ENCODE measurements at places on chromosomes 7 and 10.

GRCh38 chr7:88927-89231 lies 103.5 kb upstream of the FAM20C start:
- DNase-seq = no peak

DNA sequence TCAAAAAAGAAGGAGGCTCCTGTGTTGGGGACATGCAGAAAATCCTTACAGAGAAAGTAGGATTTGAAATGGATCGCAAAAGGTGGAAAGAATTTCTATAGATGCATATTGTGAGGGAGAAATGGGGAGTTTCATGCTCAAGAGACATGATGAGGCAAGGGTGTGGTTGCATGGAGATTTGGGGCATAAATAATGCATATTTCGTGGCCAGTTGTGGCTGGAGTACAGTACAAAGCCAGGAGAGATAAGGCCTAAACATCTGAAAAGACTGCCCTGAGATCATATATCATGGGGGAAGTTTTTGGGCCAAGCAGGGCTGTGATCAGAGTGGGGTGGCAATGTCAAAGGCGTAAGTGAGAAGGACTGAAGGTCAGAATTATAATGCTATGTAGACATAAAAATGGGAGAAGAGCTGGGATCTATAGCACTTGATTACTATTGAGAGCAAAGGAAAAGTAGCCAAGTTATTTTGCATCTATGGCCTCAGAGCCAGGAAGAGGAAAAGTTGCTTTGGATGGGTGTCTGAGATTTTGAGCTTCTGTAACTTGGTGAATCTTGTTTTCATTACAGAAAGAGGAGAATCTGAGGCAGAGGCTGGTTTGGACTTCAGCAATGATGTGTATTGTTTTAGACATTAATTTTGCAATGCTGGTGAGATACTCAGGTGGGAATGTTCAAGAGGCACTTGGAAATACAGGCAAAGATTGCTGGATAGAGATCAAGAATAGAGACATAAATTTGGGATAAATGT lies 166.6 kb downstream of the INHBA start:
- DNase-seq = no peak

DNA sequence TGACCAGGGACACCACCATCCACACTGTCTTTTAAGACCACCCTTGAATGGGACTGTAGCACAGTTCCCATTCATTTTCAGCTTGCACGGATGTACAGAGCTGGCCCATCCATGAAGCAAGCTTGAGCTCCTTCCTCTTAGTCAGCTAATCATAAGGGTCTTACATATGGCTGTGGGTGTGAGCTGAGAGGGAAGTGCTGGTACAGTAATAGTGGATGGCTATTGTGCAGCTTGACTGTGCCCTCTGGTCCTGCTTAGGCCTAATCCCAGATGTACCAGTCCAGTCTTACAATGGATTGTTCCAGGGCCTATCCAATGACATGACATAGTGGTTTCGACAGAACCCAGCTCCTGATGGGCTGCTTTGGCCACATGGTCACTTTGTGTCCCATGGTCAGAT lies 96.9 kb upstream of the ZNF438 start:
- DNase-seq = no peak

DNA sequence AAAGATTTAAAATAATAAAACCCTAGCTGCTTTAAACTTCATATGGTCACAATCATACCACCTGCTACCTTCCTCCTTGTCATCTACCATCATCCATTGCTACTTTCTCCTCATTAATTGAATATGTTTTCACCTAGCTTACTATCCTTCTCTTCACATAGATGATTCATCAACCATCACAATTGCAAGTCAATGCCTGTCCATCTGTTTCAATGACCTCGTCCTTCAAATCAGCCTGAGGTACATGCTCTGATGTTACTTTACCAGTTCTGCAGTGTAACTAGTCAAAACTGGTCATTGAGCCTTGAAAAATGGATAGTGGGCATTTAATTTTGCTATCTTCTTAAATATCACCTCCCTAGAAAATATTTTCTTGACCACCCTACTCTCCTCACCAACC lies 164.7 kb downstream of the SEMA3E start:
- no peak for DNase-seq

DNA sequence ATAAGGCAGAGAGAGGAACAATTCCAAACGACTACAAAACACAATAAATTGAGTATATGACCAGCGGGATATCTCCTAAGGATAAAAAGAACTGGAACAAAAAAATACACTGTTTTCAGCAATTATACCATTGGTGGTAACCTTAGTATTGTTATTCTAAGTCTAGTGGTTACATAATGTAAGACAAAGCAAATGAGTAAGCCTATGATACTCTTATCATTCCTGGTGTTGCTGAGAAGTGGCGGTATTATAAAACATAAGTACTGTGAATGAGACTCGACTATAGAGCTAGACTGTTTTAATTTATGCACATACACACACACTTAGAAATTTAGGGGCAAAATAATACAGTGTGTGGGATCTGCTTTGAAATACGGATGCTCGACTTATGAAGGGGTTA lies 107.7 kb downstream of the NRBF2 start:
- no peak for DNase-seq

- DNase-seq = no peak
Observed at GRCh38 chr10:101071885-101072433, 10.2 kb downstream of the KAZALD1 start.

DNA sequence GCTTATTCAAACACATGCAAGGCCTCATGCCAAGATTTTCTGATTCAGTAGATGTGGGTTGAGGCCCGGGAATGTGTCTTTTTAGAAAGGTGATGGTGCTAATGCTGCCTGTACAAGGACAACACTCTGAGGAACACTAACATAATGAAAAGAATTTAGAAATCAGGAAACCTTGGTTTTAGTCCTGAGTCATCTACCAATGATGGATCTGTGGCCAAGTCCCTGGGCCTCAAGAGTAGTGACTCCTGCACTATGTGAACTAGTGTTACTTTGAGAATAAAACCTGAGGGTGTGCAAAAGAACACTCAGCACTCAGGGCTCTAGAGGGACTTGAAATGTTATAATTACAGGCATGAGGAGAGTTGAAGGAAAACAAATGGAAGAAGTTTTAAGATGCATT lies 741.7 kb upstream of the GALNT17 start:
- DNase-seq = no peak

DNA sequence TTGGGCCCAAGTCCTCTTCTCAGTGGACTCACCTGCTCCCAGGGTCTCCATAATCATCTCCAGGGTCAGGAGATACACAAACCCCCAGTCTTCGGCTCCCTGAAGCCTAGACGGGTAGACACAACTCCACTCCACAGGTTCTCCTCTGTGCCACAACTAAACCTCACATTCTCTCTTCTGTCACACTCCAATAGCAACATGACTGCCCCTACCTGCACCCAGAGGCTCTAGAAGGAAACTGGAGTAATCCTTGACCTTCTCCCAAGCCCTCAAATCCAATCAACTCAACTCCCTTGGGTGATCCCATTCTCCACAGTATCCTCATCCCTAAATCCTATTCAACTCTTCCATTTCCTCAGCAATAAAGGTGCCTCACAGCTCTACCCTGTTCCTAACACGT lies 16.2 kb downstream of the HNRNPF start:
- no peak for DNase-seq

DNA sequence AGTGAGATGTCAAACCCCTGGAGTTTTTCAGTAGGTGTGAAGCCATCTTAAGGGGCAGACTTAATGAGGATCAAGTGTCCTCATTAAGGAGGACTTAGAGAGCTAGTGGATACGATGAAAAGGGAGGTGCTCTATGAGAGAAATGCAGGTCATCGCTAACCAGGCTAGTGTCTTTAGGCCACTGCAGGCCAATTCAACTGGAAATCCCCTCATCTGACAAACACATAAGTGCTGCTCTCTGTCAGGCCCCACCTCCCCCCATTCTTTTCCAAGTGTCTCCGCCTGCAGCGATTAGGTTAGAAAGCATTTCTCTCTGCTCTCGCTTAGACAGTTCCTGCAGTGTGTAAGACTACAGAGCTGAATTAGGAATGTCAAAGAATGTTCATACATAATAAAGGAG lies 33.7 kb downstream of the RBM28 start:
- no peak for DNase-seq

DNA sequence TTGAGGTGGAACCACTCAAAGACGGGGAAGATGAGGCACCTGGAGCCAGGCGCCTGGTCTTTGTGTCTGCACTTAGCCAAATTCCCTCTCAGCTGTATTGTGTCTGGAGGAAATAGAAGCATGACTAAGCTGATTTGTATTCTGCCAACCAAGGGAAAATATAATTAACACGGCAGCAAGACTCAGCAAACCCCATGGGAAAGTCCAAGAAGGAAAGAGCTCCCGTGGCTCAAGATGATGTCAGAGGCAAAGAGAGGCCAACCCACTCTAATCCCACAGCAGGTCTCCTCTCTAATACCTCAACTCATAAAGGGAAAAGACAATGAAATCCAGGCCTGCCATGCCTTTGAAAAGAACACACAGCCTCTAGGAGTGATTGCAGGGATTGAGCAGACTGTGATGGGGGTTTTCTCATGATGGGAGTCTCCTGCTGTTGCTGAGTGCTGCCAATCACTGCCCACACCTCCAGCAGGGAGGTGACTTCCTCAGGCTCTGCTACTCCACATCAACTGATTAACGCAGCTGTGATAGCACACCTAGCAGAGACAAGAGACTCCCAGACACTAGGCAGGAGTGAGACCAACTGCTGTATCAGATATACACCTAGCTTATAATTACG lies 255.5 kb upstream of the C7orf33 start:
- DNase-seq = no peak

DNA sequence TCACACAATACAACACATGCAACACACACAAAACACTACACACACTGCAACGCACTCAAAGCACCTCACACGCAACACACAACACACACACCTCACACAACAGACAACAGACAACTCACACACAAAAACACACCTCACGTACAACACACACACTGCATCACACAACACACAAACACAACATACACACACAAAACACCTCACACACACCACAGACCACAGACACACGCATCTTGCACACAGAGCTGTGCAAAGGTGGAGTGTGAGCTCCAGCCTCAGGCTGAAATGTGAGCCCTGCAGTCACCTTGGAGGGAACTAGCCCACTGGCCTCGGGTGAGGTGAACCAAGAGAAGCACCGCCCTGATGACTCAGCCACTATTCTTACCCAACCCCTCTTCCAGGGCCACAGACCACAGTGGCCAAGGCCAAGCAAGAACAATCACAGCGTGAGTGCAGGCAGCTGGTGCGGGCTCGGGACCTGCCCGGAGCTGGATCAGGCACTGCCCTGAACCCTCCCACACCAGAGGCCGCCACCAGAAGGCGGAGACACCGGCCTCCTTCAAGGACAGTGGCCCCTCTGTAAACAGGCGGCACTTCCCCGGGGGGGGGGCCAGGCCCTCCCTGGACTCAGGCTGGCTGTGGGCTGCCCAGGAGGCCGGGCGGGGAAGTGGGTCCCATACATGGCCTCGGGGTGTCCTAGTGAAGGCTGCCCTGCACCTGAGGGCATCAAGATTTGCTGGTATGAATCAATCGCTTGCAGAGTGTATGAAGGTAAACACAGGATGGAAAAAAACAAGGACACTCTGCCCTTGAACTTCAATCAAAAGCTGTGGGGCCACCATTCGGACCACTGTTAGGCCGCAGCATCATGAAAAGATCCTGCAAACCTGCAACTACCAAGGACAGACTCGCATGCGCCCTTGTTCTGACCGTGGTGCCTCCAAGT lies 106.7 kb downstream of the TNS3 start:
- DNase-seq = peak; percentile 69

DNA sequence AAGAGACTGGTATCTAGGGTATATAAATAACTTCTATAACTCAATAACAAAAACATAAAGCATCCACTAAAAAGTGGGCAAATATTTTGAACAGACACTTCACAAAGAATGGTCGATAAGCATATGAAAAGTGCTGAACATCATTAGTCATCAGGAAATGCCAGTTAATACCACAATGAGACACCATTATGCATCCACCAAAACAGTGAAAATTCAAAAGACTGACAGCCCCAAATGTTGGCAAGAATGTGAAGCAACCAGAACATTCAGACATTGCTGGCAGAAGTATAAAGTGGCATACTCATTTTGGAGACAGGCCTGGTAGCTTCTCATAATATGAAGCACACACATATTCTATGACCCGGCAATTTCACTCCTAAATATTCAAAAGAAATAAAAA lies 26.5 kb upstream of the GSAP start:
- no peak for DNase-seq

DNA sequence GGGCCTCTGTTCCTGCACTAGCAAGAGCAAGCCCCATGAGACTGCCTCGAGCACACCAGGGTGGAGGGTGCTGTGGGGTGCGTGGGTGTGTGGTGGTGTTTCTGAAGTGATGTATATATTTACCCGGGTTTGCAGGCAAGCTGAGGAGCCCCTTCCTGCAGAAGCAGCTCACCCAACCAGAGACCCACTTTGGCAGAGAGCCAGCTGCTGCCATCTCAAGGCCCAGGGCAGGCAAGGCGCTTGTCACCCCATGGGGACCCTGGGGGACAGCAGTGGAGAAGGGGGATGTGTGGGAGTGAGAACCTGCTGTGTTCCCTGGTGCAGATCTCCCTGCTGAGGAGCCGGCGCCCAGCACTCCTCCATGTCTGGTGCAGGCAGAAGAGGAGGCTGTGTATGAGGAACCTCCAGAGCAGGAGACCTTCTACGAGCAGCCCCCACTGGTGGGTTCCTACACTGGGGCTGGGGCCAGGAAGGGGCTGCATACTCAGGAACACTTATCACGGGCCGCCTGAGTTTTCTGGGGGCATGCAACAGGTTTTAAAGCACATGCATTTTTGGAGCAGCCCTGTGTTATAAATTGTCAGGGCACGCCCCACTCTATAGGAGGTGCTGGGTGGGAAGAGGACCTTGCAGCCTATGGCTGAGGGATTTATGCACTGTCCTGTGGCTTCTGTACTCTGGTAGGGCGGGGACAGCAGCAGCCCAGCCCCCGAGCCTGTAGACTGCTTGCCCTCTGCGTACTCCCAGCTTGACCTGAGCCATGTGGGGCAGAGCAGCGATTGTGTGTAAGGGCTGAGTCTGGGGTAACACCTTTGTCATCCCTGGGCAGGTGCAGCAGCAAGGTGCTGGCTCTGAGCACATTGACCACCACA lies 5.9 kb downstream of the PGAM2 start:
- no peak for DNase-seq

DNA sequence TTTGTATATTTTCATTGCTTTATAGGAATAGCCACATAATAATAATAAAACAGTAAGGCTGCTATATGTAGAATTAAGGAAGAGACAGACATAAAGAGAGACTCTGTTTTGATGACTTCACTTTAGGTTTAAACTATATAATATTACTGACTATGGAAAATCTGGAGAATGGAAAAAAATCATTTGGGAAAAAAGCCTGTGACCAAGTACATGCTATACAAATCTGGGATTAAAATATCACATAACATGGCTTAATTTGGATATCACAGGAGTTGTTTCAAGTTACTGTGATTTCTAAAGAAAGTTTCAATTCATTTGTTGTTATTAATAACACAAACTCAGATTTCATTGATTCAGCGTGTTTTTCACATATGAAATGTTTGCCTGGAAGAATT lies 7.7 kb downstream of the PLCE1 start:
- no peak for DNase-seq

DNA sequence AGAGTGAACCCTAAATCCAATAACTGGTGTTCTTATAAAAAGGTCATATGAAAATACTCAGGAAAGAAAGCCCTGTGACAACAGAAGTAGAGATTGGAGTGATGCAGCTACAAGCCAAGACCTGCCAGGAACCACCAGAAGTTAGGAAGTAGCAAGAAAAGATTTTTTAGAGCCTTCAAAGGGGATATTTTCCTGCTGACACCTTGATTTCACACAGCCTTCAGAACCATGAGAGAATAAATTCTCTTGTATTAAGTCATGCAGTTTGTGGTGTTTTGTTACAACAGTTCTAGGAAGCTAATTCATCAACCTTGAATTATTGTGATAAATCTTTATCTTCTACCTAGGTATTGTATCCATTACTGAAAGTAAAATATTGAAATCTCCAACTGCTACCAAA lies 81.0 kb downstream of the HYCC1 start:
- DNase-seq = no peak

Data from T47D (cell line).